Muscle of leg (tissue), 16 donors: ENCODE measurements at places on chromosomes 13 and 19. TPM values are rescaled to one million over a fixed set of nuclear protein-coding genes. Genes with fewer than 3 reads are reported as not detected.

Gene LYPD3
- total RNA-seq, result 0.49 TPM

Gene GAPDHS
- not detected for total RNA-seq

Gene CCDC61
- 6.1 TPM for total RNA-seq

Gene OVOL3
- total RNA-seq, result not detected
